Activated CD8-positive, alpha-beta memory T cell treated with anti-CD3 and anti-CD28 coated beads for 1 hour (primary cell): ENCODE measurements at places on chromosomes 6 and 20.

DNA sequence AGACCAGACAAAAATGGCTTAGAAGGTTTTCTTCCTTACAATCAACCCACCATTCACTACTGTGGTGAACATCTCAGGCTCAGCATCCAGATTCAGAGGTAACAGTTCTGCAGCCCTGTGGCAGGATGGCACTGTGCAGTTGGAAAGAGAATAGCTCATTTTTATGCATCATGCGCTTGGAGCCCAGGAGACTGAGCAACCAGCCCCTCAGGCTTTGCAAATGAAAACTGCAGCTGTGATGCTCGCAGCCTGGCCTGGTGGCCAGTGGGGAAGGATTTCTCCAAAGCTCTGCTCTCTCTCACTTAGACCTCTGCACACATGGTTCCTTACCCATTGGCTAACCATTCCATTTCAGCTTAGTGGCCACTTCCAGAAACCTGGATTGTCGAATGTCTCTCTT, 45.8 kb downstream of the GABRR2 start:
- no peak for DNase-seq

DNA sequence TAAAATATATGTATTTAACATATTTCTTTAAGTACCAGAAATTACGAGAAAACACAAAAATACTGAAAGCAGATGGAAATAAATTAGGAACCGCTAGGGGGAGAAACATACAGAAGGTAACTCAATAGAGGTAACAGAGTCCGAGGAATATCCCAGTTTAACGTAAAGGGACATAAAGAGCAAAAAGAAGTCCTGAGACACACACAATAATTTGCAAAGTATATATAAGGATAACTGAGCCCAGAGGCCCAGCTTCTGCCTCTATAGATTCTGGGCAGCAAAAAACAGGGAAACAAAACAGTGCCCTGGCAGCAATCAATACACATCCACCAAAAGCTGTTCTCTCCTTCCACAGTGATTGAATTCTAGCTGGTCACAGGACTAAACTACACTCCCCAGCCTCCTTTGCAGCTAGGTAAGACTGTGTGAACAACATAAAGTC, 15.1 kb downstream of the TBC1D32 start:
- no peak for DNase-seq

GRCh38 chr6:113607821-113608545, 249.2 kb upstream of the MARCKS start:
- no peak for DNase-seq

GRCh38 chr6:168545428-168545827, 104.4 kb downstream of the SMOC2 start:
- DNase-seq: no peak

GRCh38 chr20:30285677-30286076, 971.8 kb upstream of the DEFB115 start:
- no peak for DNase-seq

DNA sequence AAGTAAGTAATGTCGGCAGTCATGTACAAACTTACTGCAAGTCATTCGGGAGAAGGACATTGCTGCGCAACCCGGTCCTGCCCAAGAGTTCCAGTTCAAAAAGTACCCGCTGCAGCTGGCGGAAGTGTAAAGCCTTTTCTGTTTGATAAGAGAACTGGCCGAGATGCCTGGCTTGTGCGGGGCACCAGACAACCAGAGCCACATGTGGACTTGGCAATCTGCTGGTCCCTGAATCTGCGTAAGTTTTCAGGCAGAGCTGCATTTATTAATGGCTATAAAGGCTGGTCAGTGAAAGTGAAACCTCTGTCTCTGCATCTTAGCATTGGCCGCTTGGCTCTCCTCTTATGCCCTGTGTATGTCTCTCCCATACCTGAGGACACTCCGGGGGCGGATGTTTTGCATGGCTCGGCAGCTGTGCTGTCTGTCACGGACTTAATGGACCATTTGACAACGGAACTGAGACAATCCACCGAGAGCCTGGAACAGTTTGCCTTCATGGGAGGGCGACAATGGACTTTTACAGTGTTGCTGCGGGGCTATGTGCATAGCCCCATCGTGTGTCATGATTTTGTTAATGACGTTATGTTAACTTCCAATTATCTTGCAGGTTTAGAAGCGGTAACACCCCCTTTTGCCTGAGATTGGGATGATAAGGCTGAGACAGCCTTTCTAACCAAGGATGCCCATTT, 19.8 kb upstream of the RGS17 start:
- no peak for DNase-seq

- no peak for DNase-seq
Measured at GRCh38 chr6:139256087-139256486, 35.7 kb downstream of the TXLNB start.

DNA sequence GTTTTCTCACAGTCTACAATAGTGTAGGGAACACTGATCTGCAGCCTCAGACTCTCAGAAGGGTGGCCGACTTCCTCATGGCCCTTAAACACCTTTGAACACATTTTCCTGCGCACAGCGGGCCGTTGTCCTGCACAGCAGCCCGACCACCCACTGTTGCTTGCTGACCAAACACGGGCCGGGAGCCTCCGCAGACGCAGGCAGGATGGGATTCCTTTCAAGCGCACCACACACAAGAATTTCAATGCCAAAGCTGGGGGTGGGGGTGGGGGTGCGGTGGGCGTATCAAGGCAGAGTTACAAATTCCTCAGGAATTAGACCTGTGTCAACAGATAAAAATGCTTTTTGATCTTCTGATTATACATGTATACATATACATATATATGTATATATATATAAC, 74.5 kb downstream of the HUS1B start:
- DNase-seq: no peak

DNA sequence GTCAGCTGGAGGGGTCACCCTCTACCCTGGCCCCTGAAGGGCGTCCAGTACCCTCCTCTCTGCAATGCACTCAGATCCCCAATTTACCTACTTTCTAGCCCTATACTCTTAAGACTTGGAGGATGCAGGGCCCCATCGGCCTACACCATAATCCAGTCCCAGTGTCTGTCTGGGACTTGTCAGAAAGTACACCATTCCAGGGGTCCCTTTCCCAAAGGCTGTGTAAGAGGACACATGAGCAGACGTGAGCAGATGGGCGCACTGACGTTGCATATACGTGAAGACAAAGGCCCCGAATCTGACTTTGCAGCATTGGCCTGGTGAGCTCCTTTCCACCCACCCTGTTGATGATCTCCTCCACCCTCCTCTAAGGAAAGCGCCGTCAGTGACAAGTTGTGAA, 20.9 kb upstream of the SMOC2 start:
- no peak for DNase-seq

DNA sequence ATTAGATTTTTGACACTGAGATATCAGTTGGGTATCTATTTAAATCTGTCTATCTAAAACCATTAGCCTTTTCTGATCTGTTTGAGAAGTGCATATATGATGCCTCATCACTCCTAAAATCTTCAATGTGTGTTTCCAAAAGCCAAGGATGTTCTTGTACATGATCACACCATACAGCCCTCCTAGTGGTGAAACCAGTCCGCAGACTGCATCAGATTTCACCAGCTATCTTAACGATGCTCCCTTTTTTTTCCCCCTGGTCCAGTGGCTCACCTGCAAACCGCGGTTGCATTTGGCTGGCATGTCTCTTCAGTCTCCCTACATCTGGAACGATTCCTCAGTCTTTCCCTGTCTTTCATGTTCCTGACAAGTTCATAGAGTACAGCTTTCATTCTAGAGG, 4.0 kb downstream of the KIZ start:
- no peak for DNase-seq

- no peak for DNase-seq
Measured at GRCh38 chr20:10319855-10320254, 101.2 kb downstream of the SNAP25 start.

DNA sequence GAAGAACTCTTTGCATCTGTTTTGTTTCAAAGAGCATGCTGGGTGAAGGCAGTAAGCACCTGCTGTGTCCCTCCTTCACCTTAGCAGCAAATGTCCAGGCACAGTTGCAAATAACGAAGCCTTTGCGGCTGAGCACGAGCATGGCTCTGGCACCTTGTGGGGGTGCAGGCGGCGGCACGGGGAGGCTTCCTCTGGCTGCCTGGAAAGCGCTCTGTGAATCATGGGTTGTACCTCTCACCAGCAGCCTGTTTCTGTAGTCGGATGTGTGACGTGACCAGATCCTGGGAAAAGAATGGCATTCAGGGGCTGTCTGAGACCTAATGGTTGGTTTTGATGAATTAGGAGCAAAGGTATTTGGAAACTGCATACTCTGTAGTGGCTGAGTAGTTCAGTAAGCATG, 144.8 kb downstream of the DTNBP1 start:
- no peak for DNase-seq

DNA sequence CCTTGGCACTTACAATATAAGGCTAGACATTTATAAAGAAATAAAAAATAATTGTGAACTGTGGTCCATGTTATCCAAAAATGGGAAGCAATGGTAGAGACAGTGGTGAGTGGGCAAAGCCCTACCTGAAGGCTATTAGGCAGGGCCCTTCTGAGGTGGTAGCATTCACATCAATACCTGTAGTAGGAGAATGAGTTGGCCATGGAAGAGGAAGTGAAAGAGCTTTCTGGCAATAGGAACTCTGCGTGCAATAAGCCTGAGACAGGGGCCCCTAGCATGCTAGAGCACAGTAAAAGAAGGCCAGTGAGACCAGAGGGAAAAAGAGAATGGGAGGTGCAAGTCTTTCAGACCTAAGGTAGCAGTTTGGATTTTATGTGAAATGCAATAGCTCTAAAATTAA, 754.5 kb downstream of the PTPRT start:
- no peak for DNase-seq

GRCh38 chr6:144395014-144395413, 109.9 kb downstream of the UTRN start:
- no peak for DNase-seq

- DNase-seq: no peak
Measured at GRCh38 chr20:23623666-23624323, 14.0 kb downstream of the CST3 start.

DNA sequence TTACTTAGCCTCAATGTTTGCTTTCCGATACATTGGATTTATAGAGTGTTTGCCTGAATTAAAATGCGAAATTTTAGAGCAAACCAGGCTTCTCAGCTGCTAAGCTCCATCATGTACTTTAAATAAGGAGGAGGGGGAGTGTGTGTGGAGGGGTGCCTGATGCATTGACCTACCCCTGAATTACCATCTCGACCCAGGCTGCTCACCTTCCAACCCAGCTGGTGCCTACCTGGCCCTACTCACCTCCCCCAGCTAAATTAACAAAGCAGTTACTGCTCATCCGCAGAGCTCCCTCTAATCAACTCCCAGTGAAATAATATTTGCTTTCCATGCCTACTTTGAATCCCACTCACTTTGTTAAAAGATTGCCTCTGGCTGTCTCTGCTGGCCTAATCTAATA, 544.5 kb downstream of the MAFB start:
- DNase-seq: no peak

GRCh38 chr20:41577129-41578009, 40.8 kb downstream of the CHD6 start:
- DNase-seq: no peak

GRCh38 chr6:1418471-1419191, 29.3 kb downstream of the FOXF2 start:
- DNase-seq: no peak
